Left renal pelvis (tissue), 4 donors: ENCODE measurements at places on chromosomes 12 and 14. TPM values are rescaled to one million over a fixed set of nuclear protein-coding genes. Genes with fewer than 3 reads are reported as not detected.

RBMS2 gene
- 41.5 TPM for polyA plus RNA-seq

MUCL1 gene
- not detected for polyA plus RNA-seq

TMEM263 gene
- polyA plus RNA-seq, result 101 TPM

LRRC23 gene
- 8.6 TPM for polyA plus RNA-seq

GRCh38 chr12:119090865-119091264 is 87.9 kb upstream of the HSPB8 start:
- DNase-seq, result no peak

DNA sequence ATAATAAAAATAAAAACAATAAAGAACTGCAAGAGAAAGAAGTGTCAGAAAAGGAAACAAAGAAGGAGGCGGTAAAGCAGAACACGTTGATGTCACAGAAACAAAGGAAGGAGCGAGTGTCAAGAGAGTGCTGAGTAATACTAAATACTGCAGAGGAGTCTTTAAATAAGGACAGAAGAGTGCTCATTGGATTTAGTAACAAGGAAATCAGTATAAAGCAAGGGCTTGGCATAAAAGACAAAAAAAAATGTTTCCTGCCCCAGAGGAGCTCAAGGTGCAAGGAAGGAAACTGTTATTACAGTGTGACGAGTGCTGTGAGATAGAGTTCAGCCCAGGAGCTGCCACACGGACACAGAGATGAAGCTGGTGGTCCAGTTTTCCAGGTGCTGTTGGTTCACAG is 8.4 kb upstream of the TUBA1A start:
- no peak for DNase-seq

GRCh38 chr12:47828008-47828975 is 8.6 kb upstream of the HDAC7 start:
- DNase-seq, result no peak

GRCh38 chr12:119230807-119231206 is 52.1 kb downstream of the HSPB8 start:
- DNase-seq, result no peak

DNA sequence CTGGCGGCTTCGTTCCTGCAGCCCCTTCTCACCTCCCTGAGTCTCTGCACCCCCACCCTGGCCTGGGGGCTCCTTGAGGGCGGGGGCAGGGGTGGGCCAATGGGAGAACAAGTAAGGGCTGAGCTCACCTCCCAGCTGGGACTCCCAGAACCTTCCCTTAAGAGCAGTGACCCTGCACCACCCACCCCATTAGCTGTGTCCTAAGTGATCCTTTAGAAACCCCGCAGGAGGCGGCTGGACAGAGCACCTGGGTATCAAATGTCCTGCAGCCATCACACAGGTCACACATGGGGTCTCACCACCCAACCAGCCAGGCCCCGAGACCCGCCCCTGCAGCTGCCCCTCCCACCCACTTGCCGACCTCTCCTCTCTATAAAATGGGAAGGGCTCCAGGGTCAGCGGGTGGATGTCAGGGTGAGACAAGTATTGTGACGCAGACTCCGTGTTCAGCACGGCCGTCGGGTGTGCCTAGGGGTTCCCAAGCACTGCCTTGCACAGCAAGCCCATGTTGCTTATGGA is 151.2 kb upstream of the C14orf180 start:
- no peak for DNase-seq

GRCh38 chr14:69980457-69981425 is 101.5 kb downstream of the SMOC1 start:
- no peak for DNase-seq

DNA sequence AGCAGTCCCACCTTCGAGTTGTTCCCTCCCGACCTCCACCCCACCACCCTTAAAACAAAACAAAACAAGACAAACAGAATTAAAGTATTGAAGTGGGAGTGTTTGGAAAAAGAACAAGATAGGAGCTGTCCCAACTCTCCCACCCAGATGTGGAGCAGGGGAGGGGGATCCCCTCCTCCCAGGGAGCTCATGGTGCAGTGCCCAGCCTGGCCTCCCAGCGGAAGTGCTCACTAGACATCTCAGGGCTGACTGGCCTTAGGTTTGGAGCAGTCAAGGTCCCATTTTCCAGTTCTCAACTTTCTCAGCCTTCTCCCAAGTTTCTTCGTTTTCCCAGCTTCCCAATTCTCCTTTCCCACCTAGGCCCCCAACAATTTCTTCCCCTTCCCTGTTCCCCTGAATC is 2.9 kb downstream of the SP7 start:
- no peak for DNase-seq

DNA sequence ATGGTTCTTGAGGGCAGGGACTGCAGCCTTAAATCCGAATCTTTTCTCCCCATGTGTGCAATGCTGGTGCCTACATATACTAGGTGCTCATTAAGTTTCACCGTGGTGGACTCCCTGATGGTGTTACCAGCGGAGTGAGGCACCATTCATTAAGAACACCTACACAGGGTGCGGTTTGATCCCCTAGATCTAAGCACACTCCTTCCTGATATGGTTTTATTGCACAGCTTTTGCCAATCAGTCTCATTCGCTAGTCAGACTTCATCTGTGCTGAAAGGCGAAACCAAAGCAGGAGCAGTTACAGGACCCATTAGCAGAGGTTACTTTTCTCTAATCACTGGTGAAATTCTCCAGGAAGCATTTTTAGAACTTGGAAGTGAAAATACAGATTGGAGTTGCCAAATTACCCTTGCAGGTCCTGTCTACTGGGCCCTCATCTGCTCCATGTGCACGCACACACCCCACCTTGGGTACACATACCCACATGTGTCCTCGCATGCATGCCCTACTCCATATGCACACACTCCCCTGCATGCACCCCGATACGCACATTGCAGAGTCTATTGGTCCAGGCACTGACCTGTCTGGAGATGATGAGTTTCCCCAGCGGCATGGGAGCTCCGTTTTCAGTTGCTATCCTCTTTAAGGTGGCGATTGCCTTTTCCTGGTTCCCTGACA is 58.5 kb downstream of the DAO start:
- DNase-seq, result no peak

DNA sequence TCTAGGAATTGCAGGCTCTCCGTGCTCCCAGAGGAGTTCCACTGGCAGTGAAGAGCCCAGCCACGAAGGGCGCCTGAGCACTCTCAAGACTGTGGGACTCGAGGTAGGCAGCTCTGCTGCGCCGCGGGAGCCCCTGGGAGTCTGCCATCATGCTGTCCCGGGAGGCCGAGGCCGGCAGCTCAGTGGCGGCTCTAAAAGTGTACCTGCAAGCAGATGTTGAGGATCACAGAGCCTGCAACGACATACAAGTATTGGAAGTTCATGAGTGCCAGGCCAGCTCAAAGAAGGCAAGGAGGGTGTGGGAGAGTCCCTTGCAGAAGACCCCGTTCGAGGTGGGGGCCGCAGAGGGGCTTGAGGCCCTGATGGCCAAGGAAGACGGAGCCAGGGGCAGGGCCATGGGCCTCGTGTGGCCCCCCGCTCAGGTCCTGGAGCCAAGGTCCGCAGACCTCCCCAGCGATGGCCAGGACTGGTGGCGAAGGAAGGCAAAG is 62.7 kb downstream of the MUCL1 start:
- DNase-seq, result no peak

DNA sequence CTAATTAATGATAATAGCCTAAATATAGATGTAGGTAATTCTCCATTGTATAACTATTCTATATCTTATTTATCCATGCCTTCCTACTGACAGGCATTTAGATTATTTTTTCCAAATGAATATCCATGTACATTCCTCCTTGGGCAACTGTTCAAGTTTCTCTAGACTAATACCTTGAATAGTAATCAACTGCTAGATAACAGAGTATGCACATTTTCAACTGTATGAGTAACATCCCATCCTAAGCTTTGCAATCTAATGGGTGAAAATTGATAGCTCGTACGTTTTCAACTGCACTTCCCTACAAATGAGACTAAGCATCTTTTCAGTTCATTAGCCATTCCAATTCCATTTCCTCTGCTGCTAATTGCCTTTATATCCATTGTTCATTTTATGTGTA is 37.0 kb downstream of the YAF2 start:
- no peak for DNase-seq

DNA sequence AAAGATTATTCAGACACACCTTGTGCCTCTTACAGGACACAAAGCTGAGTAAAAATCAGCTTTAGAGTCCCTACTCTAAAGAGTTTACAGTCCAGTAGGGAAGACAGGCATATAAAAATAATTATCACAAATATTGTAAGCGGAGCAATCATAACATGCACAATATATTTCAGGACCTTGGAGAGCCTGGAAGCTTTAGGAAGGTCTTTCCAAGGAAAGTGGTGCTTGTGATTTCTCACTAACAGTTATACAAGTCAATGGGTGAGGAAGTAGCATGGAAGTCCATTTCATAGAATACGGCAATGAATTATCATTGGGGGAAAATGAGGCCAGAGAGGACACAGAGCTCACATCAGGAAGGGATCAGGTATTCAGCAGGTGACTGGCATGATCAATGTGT is 268.3 kb downstream of the C12orf50 start:
- no peak for DNase-seq

DNA sequence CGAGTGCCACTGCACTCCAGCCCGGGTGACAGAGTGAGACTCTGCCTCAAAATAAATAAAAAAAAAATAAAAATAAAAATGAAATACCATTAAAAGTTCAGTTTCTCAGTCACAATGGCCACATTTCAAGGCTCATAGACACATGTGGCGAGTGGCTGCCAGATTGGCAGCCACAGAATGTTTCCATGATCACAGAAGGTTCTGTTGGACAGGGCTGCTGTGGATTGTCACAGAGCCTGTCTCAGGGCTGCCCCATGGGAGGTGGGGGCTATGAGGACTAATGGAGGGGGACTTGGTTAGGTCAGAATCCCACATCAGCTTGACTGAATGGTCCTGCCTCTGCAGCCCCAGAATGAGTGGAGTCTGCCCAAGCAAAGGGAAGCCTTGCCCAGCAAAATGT is 3.8 kb upstream of the PLA2G1B start:
- DNase-seq, result no peak

GRCh38 chr12:52246720-52247621 is 13.9 kb downstream of the KRT7 start:
- DNase-seq, result no peak

GRCh38 chr12:51960890-51961289 is 9.4 kb downstream of the ACVR1B start:
- DNase-seq, result no peak

DNA sequence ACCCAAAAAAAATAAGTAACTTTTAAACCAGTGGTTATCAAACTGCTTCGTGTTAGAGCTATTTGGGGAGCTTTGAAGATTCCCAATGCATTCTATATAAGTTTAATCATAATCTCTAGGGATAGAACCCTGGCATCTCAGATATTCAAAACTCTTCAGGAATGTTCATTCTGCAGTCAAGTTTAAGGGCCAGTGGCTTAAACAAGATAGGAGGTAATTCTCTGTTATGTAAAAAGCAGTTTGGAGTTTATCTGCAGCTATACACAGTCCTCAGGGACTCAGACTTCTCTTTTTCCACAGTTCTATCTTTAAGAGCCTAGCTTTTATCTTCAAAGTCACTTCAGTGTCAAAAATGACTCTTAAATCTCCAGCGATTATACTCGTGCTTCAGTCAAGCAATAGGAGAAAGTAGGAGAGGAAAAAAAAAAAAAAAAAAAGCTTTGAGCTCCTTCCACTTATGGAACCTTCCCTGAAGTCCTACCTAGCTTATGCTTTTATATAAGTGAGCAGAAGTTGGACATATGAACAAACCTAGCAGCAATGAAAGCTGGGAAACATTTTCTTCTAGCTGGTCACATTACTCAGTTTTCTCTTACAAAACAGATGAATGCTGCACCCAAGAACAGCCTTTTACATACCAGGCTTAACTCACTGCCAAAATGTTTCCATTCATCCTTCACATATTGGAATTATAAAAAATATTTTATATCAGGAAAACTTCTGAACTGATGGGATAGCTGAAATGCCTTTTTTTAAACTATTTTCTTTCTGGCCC is 302.8 kb downstream of the FSCB start:
- no peak for DNase-seq

- DNase-seq, result no peak
Observed at GRCh38 chr12:7624478-7624877, 41.2 kb downstream of the APOBEC1 start.

GRCh38 chr12:108548954-108549521 is 11.9 kb downstream of the SART3 start:
- no peak for DNase-seq

GRCh38 chr14:38409071-38409705 is 153.3 kb upstream of the CLEC14A start:
- DNase-seq, result no peak

- no peak for DNase-seq
Observed at GRCh38 chr12:96197503-96198272, 3.5 kb downstream of the ELK3 start.

DNA sequence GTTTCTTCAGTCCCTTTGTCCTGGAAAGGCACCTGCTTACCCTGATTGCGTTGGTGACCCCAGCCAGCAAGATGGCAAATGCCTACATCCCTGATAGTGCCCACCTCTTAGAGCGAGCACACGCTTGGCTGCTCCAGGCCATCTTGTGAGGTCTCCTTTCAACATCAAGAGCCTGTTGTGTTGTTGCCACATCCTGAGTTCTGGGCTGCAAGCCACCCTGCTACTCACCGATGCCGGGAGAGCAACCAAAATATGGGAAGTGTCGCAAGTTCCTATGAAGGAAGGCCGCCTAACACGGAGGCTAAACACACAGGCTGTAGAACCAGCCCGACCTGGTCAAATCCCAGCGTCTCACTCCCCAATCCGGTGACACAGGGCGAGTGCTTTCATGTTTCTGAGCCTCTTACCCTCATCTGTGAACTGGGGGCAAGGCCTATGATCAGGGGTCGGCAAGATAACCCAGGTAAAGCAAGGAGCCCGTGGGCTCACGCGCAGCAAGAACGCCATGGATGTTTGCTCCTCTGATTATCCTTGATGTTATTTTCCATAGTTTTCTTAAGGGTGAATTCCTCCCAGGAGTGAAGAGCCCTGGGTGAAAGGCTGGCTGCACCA is 98.4 kb downstream of the LGMN start:
- no peak for DNase-seq

- no peak for DNase-seq
Observed at GRCh38 chr12:66329941-66330340, 27.6 kb downstream of the HELB start.

DNA sequence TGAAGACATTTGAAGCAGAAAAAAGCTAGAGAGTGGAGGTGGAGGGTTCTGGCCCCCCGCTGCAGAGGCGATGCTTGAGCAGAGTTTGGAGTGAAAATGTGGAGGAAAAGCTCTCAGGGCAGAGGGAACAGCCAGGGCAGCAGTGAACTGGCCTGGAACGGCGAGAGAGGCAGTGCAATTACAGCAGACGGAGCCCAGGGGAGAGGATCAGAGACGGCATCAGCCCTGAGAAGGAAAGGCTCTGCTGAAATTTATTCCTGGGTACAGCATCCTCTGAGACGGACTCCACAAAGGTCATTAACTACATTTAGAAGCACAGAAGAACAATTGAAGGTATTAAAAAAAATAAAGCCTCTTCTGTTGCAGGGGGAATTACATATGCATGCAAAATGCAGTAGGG is 14.2 kb downstream of the STON2 start:
- DNase-seq, result no peak

- DNase-seq, result no peak
Observed at GRCh38 chr12:131093971-131094830, 140.5 kb downstream of the ADGRD1 start.

DNA sequence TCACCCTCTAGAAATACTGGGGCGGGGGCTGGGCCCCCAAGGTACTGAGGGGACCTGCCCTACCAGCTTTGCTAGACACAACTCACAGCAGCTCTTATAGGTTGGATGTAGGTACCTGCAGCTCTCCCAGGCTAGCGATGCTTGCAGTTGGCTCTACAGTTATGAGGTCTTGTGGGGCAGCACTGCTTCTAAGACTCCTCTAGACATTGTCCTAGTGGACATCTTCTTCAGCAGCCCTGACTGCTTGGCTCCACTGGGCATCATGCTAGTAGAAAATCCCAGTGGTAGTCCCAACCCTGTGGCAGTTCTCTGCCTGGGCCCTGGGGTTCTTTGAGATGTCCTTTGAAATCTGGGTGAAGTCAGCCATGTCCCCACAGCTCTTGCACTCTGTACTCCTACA is 419.3 kb upstream of the SEL1L start:
- no peak for DNase-seq
